ENCODE measurements at places on chromosomes 7 and 10.

DNA sequence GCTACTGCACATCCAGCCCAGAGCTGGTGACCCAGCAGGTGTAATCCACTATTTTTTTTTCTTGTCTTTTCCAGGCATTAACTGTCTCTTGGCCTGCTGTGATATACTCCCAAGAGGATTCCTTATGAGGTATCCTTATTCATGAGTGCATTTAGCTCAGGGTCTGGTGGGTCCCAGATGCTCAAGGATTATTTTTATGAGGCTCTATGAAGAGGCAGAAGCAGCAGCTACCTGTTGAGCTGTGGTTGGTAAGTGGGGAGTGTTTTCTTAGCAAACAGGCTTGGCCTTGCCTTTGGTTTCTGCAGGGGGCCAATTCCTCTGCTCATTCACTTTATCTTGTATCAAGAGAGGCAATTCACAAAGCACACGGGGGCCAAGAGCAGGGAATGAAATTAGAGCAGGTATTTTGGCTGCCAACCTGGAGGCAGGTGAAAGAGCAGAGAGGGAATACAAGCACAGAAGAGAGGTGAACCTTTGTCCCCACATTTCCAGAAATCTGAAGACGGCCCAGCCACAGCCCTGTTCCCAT, 221.6 kb downstream of the TMEM178B start:
- DNase-seq: no peak

DNA sequence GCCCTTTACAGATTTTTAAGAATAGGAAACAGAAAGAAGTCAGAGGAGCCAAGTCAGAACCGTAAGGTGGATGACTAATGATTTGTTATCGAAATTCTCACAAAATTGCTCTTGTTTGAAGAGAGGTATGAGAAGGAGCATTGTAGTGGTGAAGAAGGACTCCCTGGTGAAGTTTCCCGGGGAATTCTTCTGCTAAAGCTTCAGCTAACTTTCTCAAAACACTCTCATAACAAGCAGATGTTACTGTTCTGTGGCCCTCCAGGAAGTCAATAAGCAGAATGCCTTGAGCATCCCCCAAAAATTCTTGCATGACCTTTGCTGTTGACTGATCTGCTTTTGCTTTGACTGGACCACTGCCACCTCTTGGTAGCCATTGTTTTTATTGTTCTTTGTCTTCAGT, 152.9 kb downstream of the HGF start:
- DNase-seq: no peak

DNA sequence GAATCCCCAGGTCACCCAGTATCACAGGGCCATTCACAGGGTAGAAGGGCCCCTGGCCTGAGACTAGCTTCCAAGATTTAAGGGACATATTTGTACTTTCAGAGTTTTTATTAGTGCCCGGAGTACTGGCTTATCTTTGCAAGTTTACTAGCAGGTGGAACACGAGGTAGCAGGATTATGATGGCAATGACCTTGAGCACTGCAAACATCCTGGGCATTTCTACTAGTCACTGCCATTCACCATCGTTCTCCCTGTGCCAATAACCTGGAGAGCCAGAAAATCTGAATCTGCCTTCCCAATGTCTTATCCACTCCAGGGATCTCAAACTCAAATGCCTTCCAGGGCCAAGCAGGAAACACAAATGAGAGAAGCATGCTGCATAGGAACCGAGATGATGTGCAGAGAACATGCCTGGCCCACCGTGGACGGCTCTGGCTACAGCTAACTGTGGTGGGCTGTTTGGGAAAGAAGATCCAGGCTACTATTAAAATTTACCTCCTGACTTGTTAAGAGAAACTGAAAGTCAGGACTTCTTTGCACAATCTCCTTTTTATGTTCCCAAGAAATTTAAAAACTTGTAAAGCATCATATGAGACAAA, 16.7 kb downstream of the FAM53B start:
- no peak for DNase-seq

GRCh38 chr7:16747102-16747501, 6.5 kb upstream of the TSPAN13 start:
- DNase-seq: no peak

- no peak for DNase-seq
Observed at GRCh38 chr7:99033765-99034164, 110.1 kb downstream of the SMURF1 start.

- DNase-seq: no peak
Observed at GRCh38 chr7:36486336-36486735, 96.7 kb downstream of the ANLN start.

DNA sequence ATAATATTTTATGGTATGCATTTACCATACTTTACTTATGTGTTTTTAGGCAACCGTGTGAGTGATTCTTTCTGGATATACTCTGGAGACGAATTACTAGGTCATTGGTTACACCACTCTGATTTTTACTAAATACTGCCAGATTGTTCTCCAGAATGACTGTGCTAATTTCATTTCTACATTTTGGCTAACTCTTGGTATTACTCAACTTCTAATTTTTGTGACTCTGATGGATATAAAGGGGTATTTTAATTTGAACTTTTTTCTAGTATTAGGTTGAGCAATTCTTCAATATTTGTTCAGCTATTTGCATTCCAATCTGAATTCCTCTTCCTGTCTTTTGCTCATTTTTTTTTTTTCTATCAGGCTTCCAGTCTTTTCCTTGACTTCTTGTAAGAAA, 223.6 kb downstream of the MDFIC start:
- DNase-seq: no peak

DNA sequence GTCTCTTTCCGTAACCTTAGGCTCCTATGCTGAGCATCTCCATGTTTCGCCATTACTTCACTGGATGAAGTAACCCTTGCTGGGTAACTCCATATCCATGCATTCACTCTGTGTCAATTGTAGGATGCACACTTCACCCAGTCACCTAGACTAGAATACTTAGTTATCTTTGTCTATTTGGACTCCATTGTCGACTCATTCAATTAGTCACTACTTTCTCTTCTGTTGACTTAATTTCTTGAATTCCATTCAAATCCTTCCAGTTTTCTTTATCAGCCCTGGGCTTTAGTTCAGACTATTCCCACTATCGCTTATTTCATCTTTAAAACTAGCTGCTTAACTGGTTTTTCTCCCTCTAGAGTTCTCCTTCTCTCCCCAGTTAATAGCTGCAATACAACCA, 111.3 kb upstream of the TNS3 start:
- no peak for DNase-seq

DNA sequence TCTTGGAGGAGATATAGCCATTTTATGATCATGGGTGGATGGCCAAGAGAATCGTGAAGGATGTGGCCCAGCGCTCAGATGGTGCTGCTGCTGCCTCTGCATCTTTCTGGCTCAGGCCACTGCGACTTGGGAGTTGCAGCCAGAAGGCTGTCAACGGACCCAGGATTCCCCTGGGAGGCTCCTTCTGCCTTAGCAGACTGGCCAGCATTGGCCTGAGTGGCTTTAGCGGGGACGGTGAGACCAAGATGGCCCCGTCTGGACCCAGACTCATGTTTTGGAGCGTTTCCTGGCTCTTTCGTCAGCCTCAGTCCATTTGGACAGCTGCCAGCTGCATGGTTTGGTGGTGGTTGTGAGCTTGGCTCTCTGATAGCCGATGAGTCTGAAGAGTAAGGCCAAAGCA, 97.2 kb downstream of the GALNT17 start:
- DNase-seq: no peak

GRCh38 chr7:93015779-93016481, 101.8 kb downstream of the SAMD9 start:
- no peak for DNase-seq

- no peak for DNase-seq
Observed at GRCh38 chr10:5590816-5591215, 66.1 kb downstream of the CALML3 start.

GRCh38 chr7:1397491-1398327, 61.6 kb downstream of the MICALL2 start:
- DNase-seq: no peak

- DNase-seq: no peak
Observed at GRCh38 chr10:84294766-84295447, 33.5 kb upstream of the CCSER2 start.

DNA sequence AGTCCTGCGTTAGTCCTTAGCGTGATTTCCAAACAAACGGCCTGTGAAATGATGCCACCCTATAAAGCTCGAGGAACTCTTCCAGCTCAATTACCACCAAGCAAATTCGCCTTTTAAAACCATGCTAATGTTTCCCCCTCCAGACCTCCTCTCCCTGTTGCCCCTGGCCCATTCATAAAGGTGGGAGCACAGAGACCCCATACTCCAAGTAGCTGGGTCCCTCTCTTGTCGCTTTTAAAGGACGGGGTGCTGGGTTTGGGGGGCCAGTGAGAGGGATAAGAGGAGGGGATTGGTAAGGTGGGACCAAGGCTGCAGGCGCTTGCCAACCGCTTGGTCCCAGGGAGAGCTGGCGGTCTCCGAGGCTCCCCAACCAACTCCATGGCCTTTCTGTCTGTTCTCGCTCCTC, 1.2 kb downstream of the HMX2 start:
- DNase-seq: no peak

DNA sequence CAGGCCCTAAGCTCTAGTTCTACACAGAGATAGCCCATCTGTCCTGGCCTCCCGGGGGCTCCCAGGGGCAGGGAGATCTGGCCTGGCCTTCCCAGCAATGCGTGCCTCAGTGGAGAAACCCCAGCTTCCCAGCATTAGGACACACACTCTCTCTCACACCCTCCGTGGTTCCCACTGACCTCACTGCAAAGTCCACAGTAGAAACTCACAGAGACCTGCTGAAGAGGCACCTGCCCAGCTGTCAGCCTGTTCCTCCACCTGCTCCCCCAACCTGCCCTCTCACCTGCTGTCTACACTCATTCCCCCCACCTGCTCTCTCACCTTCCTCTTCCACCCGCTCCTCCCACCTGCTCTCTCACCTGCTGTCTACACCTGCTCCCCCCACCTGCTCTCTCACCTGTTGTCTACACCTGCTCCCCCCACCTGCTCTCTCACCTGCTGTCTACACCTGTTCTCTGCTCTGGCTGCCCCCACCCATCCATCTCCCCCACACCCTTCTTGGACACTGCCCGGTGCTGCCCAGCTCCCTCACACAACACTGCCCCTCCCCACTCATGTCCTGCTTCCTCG, 21.1 kb upstream of the PFKP start:
- no peak for DNase-seq

GRCh38 chr10:87593702-87594101, 66.0 kb upstream of the PAPSS2 start:
- DNase-seq: no peak

GRCh38 chr7:88205179-88205578, 14.7 kb downstream of the SRI start:
- no peak for DNase-seq

DNA sequence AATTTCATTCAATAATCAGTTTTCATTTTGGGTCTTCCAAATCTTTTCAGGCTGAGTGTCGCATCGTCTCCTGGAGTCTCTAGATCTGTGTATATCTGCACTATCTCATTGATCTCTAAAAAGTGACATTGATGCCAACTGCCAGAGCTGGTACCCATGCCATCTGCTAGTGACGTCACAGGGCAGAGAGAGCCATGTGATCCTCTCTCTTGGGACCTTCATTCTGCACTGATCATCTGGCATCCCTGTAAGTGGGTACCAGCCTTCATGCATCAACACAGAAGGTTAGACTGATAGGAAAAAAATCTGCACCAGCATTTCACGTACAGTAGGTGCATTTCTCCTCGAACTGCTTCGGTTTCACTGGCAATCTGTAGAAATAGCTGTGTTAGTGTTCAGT, at the start of gene NEUROD6:
Gene NEUROD6, minus strand, starts transcription at position 124 of the 400 bp plus-strand sequence. CDS start 1,458 bp downstream, outside the sequence.
- DNase-seq: no peak

DNA sequence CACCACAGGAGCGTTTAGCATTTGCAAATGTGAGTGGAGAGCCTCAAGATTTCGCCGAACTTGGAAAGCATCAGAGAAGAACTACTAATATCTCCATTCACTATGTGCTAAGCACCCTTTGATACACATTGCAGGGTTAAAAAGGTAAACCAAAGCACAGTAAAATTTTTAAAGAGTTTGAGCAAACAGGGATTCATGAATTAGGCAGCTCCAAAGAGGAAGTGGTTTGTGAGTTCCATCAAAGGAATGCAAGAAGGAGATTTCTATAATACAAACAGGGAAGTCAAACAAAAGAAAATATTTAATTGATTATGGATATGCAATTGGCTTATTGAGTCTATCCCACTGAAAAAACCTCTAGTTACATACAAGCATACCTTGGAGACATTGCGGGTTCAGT, 81.1 kb upstream of the TMEM72 start:
- DNase-seq: no peak

DNA sequence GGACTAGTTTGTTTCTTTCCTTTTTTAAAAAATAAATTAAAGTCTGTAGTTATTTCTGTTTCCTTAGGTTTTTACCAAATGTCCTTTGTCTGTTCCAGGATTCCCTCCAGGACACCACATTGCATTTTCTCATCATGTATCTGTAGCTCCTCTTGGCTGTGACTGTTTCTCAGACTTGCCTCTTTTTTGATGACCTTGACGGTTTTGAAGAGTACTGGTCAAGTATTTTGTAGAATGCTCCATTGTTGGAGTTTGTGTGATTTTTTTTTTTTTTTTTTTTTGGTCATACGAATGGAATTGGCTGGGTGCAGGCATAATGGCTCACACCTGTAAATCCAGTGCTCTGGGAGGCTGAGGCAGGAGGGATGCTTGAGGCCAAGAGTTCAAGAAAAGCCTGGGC, 127.1 kb upstream of the BMPER start:
- no peak for DNase-seq

DNA sequence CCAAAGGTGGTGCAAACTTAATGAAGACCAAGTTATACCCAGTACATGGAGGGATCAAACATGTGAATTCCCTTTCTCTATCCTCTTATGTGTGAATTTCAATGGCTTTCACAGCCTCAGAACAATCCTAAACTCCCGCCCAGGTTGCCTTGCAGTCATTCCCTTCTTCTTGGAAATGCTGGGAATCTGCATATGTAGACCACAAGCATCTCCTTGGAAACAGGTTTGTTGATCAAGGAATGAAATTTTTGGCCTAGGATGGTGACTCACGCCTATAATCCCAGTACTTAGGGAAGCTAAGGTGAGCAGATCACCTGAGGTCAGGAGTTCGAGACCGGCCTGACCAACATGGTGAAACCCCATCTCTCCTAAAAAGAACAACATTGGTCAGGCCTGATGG, 77.8 kb upstream of the ABI1 start:
- no peak for DNase-seq

GRCh38 chr10:17232276-17232960, 4.4 kb downstream of the VIM start:
- no peak for DNase-seq

DNA sequence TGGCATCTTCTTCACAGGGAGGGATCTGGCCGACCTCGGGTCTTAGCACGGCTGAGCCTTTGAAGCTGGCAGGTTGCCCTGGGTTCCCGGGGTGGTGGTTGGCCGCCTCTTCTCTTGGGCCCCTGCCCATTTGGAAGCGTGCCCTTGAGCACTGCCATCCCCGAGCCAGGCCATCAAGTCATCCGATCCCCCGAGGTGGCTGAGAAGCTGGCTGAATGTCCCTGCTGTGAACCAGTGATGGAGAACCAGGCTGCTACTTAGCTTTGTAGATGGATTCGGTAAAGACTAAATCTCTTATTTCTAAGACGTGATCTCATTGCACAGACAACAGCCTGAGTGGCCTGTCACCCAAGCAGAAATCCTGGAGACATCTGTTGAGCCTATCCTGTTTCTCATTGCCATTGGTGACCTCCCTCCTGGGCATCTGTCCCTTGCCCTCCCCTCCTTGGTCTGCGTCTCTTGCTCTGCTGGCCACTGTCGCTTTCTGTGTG, 74.3 kb downstream of the GRK5 start:
- DNase-seq: no peak
